Activated naive CD4-positive, alpha-beta T cell (primary cell): ENCODE measurements at places on chromosomes 3 and 15.

- DNase-seq = no peak
These were observed 61.7 kb downstream of the TFDP2 start for GRCh38 chr3:142087676-142088075.

GRCh38 chr3:30162579-30162978 lies 443.8 kb upstream of the TGFBR2 start:
- DNase-seq = no peak

DNA sequence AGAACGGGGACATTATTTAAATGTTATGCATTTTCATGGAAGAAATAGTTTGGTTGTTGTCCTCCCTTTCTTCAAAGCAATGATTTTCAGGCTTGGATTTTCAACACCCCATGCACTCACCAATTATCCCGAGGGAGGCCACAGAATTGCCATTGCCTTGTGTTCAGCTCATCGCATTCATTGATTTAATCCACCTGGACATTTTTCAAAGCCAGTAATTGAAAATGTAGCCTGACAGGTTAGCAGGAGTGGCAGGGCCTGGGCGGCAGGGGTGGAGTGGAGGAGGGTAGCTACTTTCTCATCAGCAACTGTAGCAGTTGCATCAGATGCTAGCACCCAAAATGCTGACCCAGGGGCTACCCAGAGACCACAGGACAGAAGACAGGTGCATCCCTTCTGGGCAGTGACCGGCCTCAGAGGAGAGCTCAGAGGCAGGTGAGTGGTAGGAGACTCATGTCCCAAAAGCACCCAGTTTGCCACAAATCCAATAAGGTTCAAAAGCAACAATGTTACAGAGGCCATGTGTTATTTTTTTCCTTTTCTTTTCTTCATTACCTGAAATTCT lies 242.4 kb downstream of the CD47 start:
- DNase-seq = no peak

- peak; percentile 41 for DNase-seq
These were observed 89.2 kb upstream of the MEF2A start for GRCh38 chr15:99476413-99477222.

GRCh38 chr3:143380449-143380848 lies 260.9 kb downstream of the CHST2 start:
- DNase-seq = no peak

DNA sequence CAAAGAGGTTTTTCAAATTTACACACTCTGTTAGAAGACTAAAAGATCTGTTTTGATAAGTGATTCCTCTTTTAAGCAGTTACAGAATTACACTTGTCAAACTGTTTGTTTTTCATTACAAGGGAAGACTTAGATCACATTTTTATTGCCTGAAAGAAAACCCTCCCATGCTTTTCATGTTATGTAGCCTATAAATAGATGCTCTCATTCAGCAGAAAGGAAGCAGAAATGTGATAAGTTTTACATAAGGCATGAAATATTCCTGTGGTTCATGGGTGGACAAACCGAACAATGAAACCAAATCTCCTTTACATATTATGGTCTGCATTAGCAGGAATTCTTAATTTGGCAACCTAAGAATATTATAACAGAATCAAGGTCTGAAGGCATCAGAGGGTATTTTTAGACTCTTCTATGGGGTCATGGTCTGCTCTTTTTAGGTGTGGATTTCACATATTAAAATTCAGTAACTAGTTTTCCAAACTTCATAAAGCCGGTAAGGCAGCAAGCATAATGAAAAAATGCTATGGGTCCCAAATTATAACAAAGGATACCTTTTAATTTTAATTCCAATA lies 37.3 kb upstream of the FXR1 start:
- DNase-seq = no peak

- no peak for DNase-seq
These were observed 79.4 kb downstream of the SMAD3 start for GRCh38 chr15:67144609-67145311.

DNA sequence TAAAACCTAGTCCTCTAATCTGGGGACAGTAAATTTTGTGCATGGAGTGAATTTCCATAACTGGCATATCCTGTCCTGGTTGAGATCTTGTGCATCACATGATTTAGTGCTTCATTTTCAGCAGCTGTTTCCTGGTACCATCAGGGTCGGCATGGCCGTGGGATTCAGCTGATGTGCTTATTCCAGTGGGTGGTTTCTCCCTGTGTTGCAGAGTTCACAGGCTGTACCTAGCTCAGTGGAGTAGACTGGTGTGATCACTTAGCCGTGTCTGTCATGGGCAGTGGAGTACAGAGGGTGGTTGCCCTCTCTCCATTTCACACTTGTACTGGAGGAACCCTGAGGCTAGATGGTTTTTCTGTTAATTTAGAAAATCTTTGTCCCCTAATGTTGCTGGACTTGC lies 228.5 kb downstream of the PTPRG start:
- DNase-seq = no peak

DNA sequence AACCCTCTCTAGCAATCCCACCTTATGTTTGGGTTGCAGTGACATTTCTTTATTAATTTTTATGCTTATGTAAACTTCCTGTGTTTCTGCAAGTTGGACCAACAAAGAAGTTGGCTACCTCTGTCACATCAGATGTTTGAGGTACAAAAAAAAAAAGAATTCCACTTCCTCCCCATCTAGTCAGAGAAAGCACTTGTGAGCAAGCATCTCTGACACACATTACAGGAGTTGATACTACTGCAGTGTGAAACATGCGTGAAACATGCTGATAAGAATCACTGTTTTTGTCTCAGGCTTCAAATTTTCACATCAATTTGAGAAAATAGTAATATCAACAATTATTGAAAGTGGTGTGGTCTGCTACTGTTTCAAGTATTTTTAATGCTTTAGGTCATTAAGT lies 1.3 kb downstream of the SCAANT1 start:
- DNase-seq = no peak

GRCh38 chr15:38992930-38993329 lies 428.3 kb upstream of the RASGRP1 start:
- DNase-seq = no peak

DNA sequence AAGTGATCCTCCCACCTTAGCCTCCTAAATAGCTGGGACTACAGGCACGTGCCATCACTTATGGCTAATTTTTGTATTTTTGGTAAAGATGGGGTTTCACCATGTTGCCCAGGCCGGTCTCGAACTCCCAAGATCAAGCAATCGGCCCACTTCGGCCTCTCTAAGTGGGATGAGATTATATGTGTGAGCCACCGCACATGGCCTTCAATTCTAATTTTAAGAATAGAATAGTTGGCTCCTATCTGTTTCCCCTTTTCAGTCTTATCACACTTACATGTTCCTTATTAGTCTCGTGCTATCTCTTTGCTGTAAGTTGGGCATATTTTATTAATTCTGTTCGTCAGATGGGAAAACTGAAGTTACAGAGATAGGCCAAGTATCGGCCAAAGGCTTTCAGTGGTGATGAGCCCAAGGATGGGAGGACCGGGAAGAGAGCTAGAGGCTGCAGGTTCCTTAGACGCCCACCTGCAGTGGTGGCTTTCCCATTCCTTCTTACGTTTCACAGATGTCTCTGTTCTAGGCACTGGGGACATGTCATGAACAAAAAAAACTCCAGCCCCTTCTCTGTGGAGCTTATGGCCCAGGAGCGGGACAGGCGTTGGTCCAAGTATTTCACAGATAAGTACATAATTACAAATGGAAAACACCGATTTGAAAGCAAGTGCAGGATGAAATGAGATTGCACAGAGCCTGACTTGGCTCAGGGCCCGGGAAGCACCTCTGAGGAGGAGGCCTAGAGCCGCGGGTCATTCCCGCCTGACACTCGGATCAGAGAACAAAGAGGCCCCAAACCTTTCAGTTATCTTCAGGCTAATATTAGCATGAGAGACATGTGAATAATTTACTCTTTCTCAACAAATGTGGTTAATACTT lies 91.1 kb upstream of the KLF13 start:
- DNase-seq = no peak

- DNase-seq = no peak
These were observed 56.5 kb downstream of the SMAD3 start for GRCh38 chr15:67121644-67122605.

GRCh38 chr15:89115547-89115946 lies 27.3 kb downstream of the ABHD2 start:
- no peak for DNase-seq

DNA sequence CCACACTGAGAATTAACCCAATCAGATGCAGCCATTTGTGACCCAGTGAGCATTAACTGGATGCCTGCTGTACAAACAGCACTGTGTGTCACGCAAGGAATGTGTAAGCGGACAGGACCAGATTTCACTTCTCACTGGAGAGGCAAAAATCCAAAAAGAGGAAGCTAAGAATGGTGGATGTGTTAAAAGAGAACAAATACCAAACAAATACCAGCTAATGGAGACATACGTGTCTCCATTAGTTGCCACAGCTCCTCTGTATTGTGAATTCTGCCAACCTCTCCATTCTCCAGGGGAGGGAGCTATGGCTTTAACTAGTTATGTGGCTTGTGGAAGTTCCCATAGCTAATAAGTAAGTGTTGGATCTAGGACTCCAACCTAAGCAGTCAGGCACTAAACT lies 2.6 kb downstream of the LTF start:
- DNase-seq = no peak

- no peak for DNase-seq
These were observed 16.8 kb downstream of the MEF2A start for GRCh38 chr15:99582508-99582960.

- DNase-seq = no peak
These were observed 386.6 kb downstream of the DIPK2A start for GRCh38 chr3:144358191-144358590.

DNA sequence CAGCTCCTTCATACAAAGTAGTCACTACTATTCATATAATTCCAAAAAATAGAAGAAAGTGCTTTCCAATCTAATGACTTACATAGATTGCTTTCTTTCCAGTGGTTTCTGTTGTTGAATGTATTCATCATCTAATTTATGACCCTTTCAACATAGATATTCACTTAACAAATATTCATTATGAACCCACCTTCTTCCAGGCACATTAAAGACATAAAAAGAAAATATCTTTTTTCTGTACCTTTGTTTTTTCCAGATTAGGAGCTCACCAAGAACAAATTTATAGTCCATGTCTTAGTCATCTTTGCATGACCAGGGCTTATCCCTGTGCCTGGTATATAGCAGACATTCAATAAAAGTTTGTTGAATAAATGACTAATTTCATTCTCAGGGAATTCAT lies 32.4 kb upstream of the PDZRN3 start:
- no peak for DNase-seq

DNA sequence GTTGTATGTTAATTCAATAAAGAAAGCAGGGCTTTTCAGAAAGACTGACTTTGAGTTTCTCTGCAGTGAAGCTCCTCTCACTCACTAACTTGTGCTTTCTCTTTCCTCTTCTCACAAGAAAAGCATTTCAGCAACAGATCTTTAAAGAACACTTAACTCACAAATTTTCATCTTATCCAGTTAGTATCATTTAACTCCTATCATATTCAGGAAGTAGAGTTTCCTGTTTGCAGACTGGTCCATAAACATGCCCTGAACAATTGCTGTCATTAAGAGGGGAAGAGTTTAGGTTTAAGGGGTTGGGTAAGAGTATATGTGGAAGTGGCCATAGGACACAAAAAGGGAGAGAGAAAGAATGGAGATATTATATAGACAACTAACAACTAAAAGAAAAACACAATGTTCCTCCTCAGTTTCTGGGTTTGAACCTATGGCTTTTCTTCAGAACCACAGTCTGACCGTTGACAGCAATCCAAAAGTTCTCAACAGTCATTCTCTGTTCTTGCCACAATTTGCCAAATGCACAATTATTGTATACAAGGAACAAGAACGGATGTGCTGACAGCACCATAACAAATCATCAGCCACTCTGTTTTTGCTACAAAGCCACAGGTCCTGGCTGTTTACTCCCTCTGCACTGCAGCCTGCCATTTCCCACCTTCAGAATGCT lies 63.9 kb downstream of the CHAC1 start:
- no peak for DNase-seq

- DNase-seq = no peak
These were observed 233.2 kb downstream of the FGF12 start for GRCh38 chr3:192494174-192494573.

- DNase-seq = no peak
These were observed 165.1 kb downstream of the PPM1L start for GRCh38 chr3:160921020-160921635.

DNA sequence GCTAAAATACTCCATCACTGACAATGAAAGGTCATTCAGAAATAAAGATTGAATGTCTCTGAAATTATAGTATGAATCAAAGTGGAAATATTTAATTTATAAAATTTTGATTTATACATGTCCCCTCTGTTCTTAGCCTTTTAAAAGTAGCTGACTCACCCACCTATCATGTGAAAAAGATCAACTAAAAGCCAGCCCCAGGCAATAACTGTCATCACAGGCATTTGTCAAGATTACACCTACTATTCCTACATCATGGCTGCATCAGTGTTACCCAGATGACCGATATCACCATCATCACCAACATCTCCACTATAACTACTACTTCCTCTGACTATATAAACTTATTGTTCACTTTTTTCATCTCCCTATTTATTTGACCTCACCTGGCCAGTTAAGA lies 14.3 kb upstream of the PIK3R4 start:
- no peak for DNase-seq

DNA sequence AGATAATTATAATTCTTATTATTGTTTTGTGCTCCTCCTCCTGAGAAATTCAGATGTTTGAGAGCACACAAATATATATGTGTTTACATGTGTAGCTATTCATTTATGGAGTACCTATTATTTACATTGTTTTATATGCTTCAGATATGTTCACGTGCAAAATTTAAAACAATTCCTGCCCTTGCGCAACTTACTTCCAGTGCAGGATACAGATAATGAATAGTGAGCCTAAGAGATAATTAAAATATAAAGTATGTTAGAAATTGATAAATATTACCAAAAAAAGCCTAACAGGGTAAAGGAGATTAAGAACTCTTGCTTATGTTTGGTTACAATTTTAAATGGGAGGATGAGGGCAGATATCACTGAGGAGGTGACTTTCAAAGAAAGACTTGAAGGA lies 81.7 kb upstream of the DPH6 start:
- DNase-seq = no peak

DNA sequence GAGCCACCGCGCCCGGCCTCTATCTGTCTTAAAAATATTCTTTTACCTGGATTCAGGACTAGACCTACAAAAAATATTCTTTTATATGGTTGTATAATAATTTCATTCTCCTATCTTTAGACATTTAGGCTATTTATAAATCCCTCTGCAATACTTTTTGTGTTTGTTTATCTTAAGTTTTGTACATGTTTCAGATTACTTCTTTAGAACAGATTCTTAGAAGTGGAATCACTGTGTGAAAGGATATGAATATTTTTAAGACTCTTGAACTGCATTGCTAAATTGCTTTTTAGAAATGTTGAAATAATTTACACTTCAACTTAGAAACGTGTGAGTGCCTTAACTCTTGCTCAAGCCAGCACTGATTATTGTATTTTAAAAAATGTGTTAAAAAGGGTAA lies 131.3 kb upstream of the PTX3 start:
- DNase-seq = no peak

DNA sequence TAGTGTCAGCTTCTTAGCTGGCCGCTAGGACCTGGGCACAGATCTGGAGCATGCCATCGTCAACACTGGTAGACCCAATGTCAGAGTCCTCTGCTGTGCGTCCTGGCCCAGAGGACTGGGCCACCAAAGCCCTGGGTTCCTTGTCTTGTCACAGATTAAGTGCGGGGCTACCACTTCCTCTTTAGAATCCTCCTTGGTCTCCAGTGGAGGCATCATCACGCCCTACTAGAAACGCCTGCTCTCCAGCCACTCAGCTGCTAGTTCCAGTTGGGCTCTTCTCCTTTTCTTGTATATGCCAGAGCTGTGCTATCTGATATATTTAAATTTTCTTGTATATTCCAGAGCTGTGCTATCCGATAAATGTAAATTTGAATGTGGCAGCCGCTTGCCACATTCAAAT lies 11.2 kb downstream of the PPCDC start:
- DNase-seq = no peak

GRCh38 chr15:56174649-56175048 lies 69.0 kb downstream of the RFX7 start:
- DNase-seq = no peak
